Foreskin fibroblast (primary cell): ENCODE measurements at places on chromosomes 1 and 21.

- DNase-seq, result no peak
Observed at GRCh38 chr1:242128951-242129502, 130.1 kb upstream of the MAP1LC3C start.

DNA sequence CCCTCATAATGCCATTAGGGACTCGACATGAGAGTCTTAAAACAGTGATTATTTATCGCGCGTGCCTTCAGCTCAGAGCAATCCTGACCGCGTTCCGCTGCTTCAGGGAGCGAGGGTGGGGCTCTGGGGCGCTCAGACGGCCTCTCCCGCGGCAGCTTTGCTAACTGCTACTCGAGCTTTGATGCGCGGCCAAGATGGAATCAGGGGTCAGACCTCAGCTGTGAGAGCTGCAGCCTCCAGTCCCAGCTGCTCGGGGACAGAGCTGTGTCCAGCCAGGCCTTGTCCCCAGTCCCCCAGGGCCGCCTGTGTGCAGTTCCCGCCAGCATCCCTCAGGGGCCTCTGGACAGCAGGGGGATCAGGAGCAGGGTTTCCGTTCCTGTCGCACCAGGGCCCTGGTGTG is 104.6 kb upstream of the TTC34 start:
- no peak for DNase-seq

GRCh38 chr1:168116327-168116799 is 20.4 kb downstream of the GPR161 start:
- no peak for DNase-seq

DNA sequence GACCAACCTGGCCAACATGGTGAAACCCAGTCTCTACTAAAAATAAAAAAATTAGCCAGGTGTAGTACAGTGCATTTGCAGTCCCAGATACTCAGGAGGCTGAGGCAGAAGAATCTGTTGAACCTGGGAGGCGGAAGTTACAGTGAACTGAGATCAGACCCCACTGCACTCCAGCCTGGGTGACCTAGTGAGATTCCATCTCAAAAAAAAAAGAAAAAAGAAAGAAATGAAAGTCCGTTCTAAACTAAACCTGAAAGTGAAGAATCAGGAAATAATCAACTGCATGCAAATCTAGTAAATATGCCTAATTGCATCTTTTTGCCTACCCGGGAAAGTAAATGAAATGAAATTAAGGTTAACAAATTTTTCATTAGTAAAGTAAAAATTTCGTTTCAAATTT is 99.6 kb downstream of the ZZZ3 start:
- DNase-seq, result no peak

- no peak for DNase-seq
Observed at GRCh38 chr1:242243472-242243871, 244.6 kb upstream of the MAP1LC3C start.

GRCh38 chr21:15837645-15838044 is 107.9 kb downstream of the USP25 start:
- peak; percentile 23 for DNase-seq

DNA sequence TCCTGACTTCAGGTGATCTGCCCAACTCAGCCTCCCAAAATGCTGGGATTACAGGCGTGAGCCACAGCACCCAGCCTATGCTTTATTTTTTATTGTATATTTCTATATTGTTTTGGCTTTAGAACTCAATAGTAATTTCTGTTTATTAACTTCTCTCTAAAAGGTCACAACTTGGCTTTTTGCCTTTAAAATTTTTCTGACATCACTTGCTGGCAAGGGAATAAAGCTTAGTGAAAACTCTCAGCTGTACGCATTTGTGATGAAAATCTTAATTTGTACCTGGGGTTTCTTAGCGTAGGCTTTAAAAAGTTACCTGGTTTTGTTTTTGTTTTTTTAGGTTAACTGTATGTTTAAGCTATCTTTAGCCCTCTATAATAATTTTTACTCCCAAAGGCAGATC is 36.2 kb downstream of the B3GALNT2 start:
- DNase-seq, result no peak

GRCh38 chr1:2314803-2315673 is 76.3 kb downstream of the MORN1 start:
- peak; percentile 66 for DNase-seq

- peak; percentile 65 for DNase-seq
Observed at GRCh38 chr1:172414331-172414730, 6.2 kb upstream of the C1orf105 start.

DNA sequence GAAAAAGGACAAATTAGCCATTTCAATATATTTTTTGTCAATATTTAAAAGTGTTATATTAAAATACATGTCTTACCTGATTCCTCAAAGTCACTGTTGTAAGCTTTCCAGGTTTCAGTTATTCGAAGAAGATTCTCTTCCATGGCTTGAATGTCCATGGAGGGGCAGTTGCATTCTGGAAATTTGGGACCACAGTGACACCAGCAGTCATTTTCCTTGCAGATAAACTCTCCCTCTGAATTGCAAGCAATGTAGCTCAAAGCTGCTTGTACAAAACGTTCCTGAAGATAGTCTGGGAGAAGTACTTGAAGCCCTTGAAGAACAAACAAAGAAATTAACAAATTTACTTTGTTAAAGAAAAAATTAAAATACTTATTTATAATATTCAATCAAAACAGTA is 251.7 kb downstream of the BRINP3 start:
- no peak for DNase-seq

GRCh38 chr1:62064829-62065407 is 129.7 kb upstream of the L1TD1 start:
- DNase-seq, result no peak

DNA sequence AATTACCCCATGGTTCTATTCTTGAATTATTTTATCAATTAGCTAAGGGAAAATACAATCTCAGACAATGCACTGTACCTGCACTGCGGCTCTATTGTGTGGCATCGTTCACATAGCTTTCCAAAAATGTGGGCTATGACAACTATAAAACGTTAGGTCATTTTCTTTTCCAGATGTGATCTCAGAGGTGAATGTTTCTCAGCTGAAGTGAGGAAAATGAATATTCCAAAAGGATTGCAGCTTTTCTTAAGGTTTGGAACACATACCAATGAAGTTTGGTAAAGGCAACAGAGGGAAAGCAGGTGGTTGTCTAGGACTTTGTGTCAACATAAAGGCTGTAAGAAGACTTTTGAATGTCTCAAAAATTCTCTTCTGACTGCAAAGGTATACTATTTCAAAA is 105.5 kb downstream of the NRIP1 start:
- DNase-seq, result no peak

DNA sequence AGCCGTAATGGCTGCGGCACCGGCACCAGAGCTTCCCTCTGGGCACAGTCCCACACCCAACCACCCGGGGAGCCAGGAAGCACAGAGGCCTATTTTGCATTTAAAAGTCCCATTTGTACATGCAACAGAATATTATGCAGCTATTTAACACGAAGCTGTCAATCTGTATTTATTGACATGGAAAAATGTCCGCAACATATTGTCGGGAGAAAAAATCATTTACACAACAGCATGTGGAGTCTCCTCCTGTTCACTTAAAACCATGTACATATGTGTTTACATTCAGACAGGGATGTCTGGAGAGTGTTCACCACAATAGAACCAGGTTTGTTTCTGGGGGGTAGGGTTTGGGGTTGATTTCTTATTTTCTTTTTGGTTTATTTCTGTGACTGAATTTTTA is 63.4 kb upstream of the GRIK3 start:
- DNase-seq, result no peak

DNA sequence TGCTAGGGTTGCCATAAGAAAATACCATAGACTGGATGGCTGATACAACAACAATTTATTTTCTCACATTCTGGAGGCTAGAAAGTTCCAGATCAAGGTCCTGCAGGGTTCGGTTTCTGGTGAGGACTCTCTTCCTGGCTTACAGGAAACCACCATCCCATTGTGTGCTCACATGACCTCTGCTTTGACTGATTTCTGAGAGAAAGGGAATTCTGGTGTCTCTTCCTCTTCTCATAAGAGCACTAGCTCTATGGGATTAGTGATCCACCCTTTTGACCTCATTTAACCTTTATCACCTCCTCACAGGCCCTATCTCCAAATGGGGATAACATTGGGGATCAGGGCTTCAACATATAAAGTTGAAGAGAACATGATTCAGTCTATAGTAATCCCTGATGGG is 47.5 kb downstream of the MRPL39 start:
- DNase-seq, result no peak

GRCh38 chr1:114828251-114828650 is 26.4 kb upstream of the SYCP1 start:
- DNase-seq, result peak; percentile 5

DNA sequence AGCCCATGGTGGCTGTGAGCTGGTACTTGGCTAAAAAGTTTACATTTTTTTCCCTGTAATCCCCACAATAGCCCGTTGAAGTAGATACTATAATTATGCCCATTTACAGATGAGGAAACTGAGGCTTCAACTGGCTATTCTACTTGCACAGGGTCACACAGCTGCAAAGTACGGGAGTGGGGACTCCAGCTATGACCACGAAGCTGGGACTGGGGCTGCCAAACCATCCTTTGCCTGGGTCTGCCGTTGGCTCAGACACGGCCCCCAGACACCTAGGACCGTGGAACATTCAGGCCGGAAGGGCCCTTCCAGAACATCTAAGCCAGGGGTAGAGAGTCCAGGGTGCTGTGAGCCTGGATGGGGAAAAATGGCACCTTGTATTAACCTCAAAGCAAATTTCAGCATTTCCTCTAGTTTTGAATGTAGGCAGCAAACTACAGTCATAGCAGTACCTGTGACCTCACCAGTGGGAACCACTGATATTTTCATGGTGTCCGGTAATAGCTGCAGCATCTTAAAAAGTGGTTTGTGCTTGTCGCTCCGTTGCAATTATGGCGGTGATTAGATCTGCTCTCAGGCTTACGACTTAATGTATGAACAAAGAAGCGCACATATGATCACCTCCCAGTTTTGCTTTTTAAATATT is 4.3 kb downstream of the TP73 start:
- no peak for DNase-seq

GRCh38 chr21:44710756-44711326 is 531 bp downstream of the TSPEAR start:
- DNase-seq, result no peak

GRCh38 chr1:182709855-182710254 is 25.5 kb upstream of the RGS8 start:
- DNase-seq, result no peak

GRCh38 chr1:16630661-16631247 is 17.4 kb upstream of the NBPF1 start:
- no peak for DNase-seq

DNA sequence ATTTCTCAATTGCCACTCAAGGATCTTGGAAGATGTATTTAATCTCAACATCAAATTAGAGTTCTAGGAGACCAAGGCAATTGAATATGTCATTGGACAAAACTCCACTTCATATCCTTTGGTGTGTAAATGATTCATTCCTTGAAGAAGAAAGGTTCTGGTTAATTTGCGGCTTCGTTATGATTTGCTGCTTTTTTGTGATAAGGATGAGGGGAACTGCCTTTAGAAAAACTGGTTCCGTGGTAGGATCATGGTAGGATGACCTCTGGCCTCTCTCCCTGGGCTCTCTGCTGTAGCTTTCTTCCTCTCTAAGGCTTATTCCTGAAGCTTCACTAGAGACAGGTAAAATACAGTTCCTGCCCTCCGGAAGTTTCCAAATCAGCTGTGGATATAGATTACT is 51.5 kb upstream of the ERRFI1 start:
- no peak for DNase-seq

- DNase-seq, result no peak
Observed at GRCh38 chr1:114669562-114670082, at the start of gene DENND2C. DENND2C (minus strand) TSS chr1:114670049; CDS start chr1:114625984, 44,065 bp downstream.

GRCh38 chr1:114156538-114157274 is 3.0 kb upstream of the SYT6 start:
- DNase-seq, result no peak

DNA sequence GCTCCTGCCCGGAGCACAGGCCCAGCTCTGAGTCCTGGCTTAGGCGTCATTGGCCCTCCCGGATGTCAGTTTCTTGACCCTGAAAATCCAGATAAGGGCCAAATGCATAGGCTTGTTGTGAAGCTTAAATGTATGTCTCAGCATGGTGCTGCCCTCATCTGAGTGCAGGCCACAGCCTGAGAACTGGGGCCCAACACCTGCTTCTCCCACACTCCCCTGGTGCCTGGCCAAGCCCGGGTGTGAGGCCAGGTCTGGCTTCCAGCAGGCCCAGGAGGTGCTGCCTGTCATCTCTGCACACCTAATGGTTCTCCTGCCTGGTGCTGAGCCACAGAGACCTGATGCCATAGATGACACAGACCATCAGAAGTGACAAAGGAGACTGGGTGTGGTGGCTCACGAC is 14.0 kb downstream of the MX2 start:
- DNase-seq, result no peak

GRCh38 chr1:37035796-37036666 is 1.7 kb upstream of the GRIK3 start:
- no peak for DNase-seq

GRCh38 chr21:25330266-25330665 is 277.0 kb downstream of the MRPL39 start:
- peak; percentile 39 for DNase-seq

GRCh38 chr1:227685807-227686206 is 49.3 kb downstream of the JMJD4 start:
- DNase-seq, result no peak
